Panc1 (cell line): ENCODE measurements at places on chromosomes 1 and 21.

DNA sequence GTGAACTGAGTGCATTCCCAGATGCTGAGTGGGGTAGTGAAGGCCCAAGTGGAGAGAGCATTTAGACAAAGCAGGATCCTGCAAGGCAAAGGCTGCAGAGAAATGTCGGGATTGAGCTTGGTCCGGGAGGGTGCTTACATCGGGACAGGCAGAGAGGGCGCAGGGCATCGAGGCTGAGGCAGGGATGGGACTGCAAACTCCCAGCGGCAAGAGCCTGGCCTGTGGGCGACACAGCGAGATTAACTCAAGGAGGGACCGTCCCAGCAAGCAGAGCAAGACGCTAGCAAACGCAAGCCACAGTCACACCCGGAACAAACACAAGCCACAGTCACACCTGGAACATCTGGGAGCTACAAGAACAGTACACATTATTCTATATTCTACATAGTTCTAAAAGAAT lies 537.5 kb downstream of the KIF26B start:
- no peak for DNase-seq

DNA sequence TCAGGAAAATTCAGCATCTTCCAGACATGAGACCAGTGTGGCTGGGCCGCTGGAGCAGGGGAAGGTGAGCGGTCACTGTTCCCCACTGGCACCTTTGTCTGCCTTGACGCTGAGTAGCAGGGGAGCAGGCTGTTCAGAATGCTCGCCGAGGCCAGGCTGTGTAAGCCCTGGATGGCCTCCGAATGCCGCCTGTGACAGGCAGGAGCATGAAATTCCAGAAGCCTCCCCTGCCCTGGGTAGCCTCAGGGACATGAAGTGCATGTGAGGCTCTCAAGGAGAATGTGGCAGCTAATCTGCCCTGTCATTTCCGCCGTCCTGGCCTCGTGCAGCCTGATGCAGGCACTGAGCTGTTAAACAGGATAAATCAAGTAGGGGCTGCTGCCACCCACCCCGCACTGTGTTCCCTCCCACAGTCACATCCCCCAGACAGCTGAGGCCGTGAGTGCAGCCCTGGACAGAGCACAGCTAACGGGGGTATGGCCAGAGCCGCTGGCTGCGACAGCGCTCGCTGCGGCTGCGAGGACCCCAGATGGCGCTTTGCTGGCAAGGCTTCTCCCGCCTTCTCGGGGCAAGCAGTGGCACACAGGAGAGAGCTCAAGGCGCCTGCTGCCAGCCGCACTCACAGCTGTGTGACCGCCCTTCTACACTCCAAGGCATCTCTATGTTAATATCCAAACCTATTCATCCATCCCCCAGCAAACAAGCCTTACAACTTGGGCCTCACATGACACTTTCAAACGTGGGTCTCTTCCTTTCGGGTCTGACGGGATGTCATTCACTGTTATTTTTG lies 105.0 kb upstream of the COL6A1 start:
- no peak for DNase-seq

DNA sequence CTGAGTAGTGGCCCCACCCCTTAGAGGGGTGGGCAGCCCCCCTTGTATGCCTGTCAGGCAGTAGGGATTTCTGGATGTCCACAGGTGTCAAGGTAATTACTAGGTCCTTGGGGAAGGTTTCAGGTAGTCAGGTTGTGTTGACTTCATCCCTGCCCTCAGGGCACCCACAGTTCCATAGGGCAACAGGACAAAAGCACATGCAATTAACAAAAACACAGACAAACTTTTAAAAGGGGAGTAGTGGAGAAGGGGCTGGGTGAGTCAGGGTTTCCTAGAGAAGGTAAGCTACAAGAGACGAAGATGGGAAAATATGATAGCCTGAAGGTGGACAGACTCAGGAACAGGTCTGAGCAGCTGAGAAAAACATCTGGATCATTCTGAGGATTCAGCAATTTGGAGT lies 14.1 kb downstream of the KRTCAP2 start:
- DNase-seq: no peak

DNA sequence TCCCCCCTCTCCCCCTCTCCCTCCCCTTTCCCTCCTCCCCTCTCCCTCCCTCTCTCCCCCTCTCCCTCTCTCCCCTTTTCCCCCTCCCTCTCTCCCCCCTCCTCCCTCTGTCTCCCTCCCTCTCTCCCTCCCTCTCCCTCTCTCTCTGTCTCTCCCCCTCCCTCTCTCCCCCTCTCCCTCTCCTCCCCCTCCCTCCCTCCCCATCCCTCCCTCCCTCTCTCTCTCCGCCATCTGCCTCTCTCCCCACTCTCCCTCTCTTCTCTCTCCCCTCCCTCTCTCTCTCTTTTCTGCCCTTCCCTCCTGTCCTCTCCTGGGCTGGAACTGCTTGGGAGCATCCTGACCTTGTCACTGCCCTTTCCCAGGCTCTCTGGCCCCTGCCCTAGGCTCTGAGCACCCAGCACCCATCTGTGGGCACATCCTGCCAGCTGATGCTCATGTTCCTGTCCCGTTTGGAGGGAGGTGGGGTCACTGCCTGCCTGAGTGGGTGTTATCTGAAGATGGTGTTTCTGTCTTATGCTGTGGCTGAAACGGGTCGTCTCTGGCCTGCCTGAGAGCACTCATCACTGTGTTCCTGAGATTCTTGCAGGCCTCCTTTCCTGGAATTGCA lies 10.8 kb downstream of the FTCD start:
- DNase-seq: no peak

DNA sequence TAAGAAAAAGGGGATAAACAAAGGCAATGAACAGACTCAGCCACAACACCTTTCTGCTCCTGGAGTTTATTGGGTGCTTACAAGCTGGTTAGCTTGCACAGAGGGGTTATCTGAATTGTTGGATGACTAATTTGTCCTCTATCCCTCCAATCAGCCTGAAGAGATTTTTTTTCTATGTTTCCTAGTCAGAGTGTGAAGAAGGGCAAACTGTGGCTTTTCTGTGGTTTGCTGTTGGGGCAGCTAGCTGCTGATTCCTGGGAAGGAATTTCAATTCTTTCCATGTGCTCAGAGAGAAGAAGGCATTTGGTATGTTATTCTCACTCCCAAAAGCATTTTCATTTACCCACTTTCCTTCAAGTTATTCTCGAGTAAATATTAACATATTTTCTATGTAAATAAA lies 48.6 kb downstream of the PCP4 start:
- no peak for DNase-seq

DNA sequence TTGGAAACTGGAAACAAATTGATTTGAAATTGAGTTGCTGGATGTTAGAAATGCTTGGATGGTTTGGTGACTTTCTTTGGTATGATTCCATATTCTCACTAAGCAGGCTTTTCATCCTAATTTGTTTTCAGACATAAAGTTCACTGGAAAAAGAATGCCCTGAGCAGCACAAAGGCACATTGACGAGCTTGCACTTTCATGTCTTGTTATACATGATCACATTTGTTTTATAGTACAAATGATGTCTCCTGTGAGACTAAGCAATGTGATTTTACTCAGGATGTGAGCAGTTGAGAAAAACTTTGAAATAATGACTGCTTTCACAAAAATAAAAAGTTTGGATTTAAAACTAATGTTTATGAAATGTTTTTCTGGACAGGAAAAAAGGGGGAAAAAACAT lies 63.6 kb downstream of the KCNT2 start:
- no peak for DNase-seq
